Adrenal gland (tissue), 19 donors: ENCODE measurements at places on chromosomes 2 and 18. TPM values are rescaled to one million over a fixed set of nuclear protein-coding genes. Genes with fewer than 3 reads are reported as not detected.

GRCh38 chr2:30346471-30347169, 100.4 kb upstream of the LCLAT1 start:
- no peak overlapping the region for H3K27ac ChIP-seq
- H3K4me1 ChIP-seq = no peaks in the 10 kb centered on the region
- H3K36me3 ChIP-seq = no peaks in the 10 kb centered on the region
- no peak for DNase-seq
- H3K27me3 ChIP-seq = no peaks in the 10 kb centered on the region

- no peak for DNase-seq
- H3K4me3 ChIP-seq = no peak overlapping the region
- no peak overlapping the region for H3K27ac ChIP-seq
- H3K4me1 ChIP-seq = no peaks in the 10 kb centered on the region
- no peaks in the 10 kb centered on the region for H3K27me3 ChIP-seq
- no peaks in the 10 kb centered on the region for H3K36me3 ChIP-seq
Observed at GRCh38 chr2:224173933-224174332, 134.8 kb upstream of the SERPINE2 start.

GRCh38 chr2:224982226-224982625, 60.0 kb downstream of the DOCK10 start:
- no peak overlapping the region for H3K27ac ChIP-seq
- H3K4me3 ChIP-seq = no peak overlapping the region
- no peaks in the 10 kb centered on the region for H3K36me3 ChIP-seq
- H3K27me3 ChIP-seq = no peaks in the 10 kb centered on the region
- no peak for DNase-seq
- peaks cover 11% of the 10 kb centered on the region for H3K4me1 ChIP-seq

DNA sequence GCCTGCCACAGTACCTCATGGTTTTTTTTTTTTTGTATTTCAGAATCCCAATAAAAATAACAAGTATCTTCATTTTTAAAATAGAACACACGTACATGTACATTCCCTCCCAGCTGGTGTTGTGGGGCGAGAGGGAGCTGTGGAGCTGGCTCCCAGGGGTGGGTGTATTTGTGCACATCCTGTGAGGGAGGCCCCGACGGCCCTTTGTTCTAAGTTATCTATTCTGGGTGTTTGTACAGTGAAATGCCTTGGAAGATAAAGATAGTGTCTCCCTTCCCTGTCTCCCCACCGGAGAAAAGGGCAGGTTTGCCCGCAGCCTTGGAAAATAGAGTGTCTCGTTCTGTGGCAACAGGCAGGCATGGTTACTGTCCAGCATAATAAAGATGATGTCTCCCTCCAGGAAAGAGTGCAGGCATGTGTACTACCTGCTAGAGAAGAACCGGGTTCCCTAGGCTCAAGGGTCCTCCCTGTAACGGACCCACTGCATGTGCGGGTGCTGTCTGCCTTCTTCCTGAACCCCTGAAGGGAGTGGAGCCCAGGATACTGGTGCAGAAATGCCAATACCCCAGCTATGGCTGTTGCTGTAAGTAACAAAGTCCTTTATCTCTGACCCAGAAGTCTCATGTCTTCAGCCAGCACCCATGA, 12.1 kb upstream of the ALLC start:
- H3K4me3 ChIP-seq = no peak overlapping the region
- no peak overlapping the region for H3K27ac ChIP-seq
- no peaks in the 10 kb centered on the region for H3K27me3 ChIP-seq
- no peak for DNase-seq
- peaks cover 5% of the 10 kb centered on the region for H3K4me1 ChIP-seq

- peaks cover 52% of the 10 kb centered on the region for H3K4me1 ChIP-seq
- H3K27me3 ChIP-seq = no peaks in the 10 kb centered on the region
- no peak overlapping the region for H3K4me3 ChIP-seq
- no peaks in the 10 kb centered on the region for H3K36me3 ChIP-seq
- peak; percentile 68 for DNase-seq
Observed at GRCh38 chr2:102065675-102066252, 74.0 kb downstream of the IL1R2 start.

DNA sequence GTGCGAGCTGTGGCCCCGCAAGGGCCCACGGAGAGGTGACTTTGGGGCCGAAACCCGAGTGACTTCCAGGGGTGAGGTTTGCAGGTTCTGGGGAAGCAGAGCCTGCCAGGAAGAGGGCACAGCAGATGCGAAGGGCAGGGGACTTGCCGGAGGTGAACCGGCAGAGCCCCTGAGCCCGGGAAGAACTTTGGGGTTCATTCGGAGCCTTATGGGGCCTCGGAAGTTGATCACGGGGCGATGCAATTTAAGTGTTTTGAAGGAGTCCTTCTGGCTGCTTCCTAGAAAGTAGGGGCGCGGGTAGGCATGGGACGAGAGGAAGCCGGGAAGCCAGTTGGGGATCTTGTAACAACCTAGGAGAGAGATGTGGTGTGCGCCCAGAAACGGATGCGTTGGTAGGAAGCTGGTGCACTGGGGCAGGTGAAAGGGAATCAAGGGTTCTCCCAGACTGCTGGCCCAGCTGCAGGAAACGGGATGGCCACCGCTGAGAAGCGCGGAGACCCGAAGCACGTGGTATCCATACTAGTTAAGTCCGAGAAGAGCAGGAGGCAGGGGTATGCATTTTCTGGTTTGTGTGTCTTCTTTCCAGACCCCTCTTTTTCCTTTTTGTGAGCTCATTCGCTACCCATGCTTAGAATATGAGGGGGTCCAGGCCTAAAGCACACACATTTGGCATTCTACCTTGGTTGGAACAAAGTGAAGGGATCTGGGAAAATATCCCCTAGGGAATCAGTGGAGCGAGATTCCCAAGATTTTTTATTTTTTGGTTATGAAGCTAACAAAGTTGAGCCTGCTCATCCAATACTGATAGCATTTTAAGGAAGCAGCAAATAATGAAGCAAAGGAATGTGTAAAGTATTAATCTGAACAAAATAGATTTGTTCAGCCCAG, 758 bp downstream of the SCLY start:
- H3K4me3 ChIP-seq = peak overlapping the region; percentile 78
- no peak overlapping the region for H3K27ac ChIP-seq
- peak; percentile 18 for DNase-seq
- no peaks in the 10 kb centered on the region for H3K27me3 ChIP-seq
- H3K4me1 ChIP-seq = no peaks in the 10 kb centered on the region
- H3K36me3 ChIP-seq = no peaks in the 10 kb centered on the region

GRCh38 chr2:146944601-146945000, 900.2 kb upstream of the ACVR2A start:
- H3K4me3 ChIP-seq = no peak overlapping the region
- no peaks in the 10 kb centered on the region for H3K36me3 ChIP-seq
- no peaks in the 10 kb centered on the region for H3K27me3 ChIP-seq
- no peaks in the 10 kb centered on the region for H3K4me1 ChIP-seq
- no peak for DNase-seq

- no peaks in the 10 kb centered on the region for H3K27me3 ChIP-seq
- DNase-seq = no peak
- H3K27ac ChIP-seq = no peak overlapping the region
- no peaks in the 10 kb centered on the region for H3K36me3 ChIP-seq
Observed at GRCh38 chr2:86480105-86480504, 38.9 kb downstream of the KDM3A start.

GRCh38 chr2:173290046-173290445, 64.6 kb upstream of the CDCA7 start:
- no peak overlapping the region for H3K4me3 ChIP-seq
- no peaks in the 10 kb centered on the region for H3K27me3 ChIP-seq
- no peaks in the 10 kb centered on the region for H3K4me1 ChIP-seq
- no peaks in the 10 kb centered on the region for H3K36me3 ChIP-seq
- no peak overlapping the region for H3K27ac ChIP-seq

DNA sequence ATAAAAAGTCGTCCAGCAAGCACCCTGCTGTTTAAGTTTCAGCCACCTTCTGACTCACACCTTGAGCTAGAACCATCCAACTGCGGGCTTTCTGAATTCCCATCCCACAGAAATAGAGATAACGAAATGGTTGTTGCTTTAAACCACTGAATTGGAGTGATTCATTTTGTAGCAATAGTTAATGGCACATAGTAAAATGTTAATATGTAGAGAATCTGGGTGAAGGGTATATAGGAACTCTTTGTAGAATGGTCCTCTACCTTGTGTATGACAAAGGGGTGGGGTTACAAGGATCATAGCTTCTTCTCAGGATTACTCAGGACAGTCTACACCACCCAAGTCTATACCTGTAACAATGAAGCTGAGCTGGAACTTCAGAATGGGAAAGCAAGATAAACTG, 2.4 kb upstream of the MAPRE3 start:
- H3K27me3 ChIP-seq = no peaks in the 10 kb centered on the region
- H3K27ac ChIP-seq = no peak overlapping the region
- H3K36me3 ChIP-seq = no peaks in the 10 kb centered on the region
- no peak for DNase-seq
- H3K4me3 ChIP-seq = no peak overlapping the region
- peaks cover 17% of the 10 kb centered on the region for H3K4me1 ChIP-seq

DNA sequence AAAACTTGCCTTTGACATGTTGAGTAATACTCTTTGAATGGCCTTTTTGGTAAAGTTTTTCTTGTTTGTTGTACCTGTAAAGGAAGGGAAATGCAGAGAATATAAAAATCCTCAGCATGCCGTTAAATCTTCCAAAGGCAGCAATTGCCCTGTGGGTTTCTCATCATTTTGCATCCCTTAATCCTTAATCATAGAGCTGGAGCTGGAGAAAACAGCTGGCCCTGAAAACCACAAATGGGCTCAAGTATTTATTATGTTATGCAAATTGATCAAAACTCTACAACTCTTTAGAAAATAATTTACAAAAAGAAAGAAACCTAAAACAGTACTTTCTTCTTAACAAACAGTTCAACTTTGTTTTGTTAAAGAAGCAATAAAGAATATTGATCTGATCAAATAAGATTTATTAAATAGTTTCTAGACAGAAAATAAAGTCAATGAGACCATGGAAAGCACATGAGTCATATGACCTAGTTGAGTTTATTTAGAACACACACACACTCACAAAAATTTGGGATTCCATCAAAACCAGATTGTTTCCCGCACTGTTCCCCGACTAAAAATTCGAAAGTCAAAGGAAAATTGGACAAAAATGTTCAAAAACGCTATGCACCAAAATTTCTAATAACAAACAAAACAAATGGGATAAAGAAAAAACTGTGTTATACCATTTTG, 309.0 kb downstream of the GULP1 start:
- H3K27me3 ChIP-seq = no peaks in the 10 kb centered on the region
- H3K4me1 ChIP-seq = no peaks in the 10 kb centered on the region
- no peak overlapping the region for H3K4me3 ChIP-seq
- H3K36me3 ChIP-seq = no peaks in the 10 kb centered on the region
- H3K27ac ChIP-seq = no peak overlapping the region
- no peak for DNase-seq

- H3K4me3 ChIP-seq = no peak overlapping the region
- no peak overlapping the region for H3K27ac ChIP-seq
- DNase-seq = no peak
Observed at GRCh38 chr2:86468162-86469033, 27.2 kb downstream of the KDM3A start.

GRCh38 chr2:235833971-235834620, 334.1 kb downstream of the GBX2 start:
- no peak overlapping the region for H3K4me3 ChIP-seq
- no peak for DNase-seq
- H3K27me3 ChIP-seq = no peaks in the 10 kb centered on the region

DNA sequence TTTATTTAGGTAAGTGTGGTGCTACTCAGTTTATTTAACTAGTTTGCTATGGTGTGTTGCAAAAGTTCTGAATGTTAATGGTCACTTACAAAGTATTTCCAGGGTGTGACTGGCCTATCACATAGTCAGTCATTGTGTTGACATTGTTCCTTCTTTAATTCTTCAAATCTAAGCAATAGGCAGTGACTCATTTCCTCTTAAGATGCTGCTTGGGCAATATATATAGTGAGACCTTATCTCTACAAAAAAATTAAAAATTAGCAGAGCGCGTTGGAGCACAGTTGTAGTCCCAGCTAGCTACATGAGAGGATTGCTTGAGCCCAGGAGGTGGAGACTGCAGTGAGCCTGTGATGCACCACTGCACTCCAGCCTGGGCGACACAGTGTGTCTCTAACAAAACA, 5.8 kb upstream of the CCDC88A start:
- H3K27me3 ChIP-seq = no peaks in the 10 kb centered on the region
- no peak overlapping the region for H3K27ac ChIP-seq
- H3K36me3 ChIP-seq = no peaks in the 10 kb centered on the region
- no peak overlapping the region for H3K4me3 ChIP-seq
- no peak for DNase-seq
- peaks cover 5% of the 10 kb centered on the region for H3K4me1 ChIP-seq

- no peaks in the 10 kb centered on the region for H3K36me3 ChIP-seq
- no peak overlapping the region for H3K4me3 ChIP-seq
- no peak for DNase-seq
Observed at GRCh38 chr2:232073699-232074098, 112.2 kb downstream of the DIS3L2 start.

DNA sequence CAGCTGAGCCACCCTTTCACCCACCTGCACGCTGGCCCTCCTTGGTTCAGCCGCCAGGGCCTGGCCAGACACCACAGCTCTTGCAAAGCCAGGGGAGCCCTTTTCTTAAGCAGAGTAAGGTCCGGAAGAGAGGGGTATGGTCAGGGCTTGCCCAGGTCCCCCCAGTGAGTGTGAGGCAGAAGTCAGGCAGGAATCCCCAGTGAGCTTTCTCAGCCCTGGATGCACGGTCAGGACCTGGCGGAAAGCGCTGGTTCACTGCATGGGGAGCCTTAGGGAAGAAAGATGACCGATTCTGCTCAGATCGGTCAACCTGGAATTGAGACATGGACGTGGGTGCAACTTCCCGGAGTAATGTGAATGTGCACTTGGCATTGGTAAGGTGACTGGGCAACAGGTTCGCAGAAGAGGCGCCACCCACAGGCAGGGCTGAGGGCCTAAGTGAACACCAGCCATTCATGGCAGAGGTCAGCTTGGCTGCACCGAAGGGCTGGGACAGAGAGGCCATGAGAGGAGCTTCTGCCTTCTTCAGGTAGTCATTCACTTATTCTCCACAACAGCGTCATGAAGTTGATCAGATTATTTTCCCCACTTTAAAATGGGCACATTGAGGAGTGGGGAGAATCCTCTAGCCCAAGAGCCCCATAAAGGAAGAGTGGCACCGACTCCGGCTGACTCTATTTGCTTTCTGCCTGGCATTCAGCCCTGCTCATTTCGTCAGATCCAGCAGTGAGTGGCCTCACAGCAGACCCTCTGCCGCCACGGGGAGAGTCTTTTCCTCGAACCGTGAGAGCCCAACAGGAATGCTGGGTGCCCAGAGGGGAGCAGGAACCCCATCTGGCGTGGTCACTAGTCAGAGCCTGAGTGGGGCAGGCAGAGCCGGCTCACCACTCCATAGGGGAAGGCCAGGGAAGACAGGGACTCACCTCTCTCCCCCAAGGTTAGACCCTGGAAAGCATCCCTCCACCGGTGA, 35.8 kb downstream of the SCTR start:
- peaks cover 32% of the 10 kb centered on the region for H3K4me1 ChIP-seq
- DNase-seq = no peak
- no peak overlapping the region for H3K4me3 ChIP-seq
- H3K36me3 ChIP-seq = no peaks in the 10 kb centered on the region

DNA sequence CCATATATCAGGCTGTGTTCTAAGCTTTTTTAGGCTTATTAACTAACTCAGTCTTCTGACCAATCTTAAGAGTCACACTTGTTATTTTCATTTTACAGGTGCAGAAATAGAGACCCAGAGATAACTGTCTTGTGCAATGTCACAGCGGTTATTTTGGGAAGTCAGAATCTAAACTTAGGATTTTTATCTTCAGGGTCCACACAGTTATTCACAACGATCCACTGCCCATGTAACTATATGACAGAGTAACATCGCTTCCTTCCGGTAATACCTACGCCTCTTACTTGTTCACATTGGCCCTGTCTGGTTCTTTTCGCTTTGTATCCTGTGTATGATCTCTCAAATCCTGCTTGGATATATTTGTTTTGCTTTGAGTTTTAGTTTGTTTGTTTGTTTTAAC, 631.7 kb downstream of the LRP1B start:
- no peaks in the 10 kb centered on the region for H3K4me1 ChIP-seq
- no peak for DNase-seq
- H3K27ac ChIP-seq = no peak overlapping the region
- no peaks in the 10 kb centered on the region for H3K27me3 ChIP-seq

The TMEM169 gene
- 0.72 TPM for total RNA-seq

The RTKN gene
- total RNA-seq = 12.9 TPM

The MFSD6 gene
- 9.3 TPM for total RNA-seq
